Activated CD8-positive, alpha-beta memory T cell treated with anti-CD3 and anti-CD28 coated beads for 1 hour (primary cell): ENCODE measurements at places on chromosomes 3 and 15.
A peak's percentile ranks its signal among the peaks of the same experiment; 100 is the strongest.

DNA sequence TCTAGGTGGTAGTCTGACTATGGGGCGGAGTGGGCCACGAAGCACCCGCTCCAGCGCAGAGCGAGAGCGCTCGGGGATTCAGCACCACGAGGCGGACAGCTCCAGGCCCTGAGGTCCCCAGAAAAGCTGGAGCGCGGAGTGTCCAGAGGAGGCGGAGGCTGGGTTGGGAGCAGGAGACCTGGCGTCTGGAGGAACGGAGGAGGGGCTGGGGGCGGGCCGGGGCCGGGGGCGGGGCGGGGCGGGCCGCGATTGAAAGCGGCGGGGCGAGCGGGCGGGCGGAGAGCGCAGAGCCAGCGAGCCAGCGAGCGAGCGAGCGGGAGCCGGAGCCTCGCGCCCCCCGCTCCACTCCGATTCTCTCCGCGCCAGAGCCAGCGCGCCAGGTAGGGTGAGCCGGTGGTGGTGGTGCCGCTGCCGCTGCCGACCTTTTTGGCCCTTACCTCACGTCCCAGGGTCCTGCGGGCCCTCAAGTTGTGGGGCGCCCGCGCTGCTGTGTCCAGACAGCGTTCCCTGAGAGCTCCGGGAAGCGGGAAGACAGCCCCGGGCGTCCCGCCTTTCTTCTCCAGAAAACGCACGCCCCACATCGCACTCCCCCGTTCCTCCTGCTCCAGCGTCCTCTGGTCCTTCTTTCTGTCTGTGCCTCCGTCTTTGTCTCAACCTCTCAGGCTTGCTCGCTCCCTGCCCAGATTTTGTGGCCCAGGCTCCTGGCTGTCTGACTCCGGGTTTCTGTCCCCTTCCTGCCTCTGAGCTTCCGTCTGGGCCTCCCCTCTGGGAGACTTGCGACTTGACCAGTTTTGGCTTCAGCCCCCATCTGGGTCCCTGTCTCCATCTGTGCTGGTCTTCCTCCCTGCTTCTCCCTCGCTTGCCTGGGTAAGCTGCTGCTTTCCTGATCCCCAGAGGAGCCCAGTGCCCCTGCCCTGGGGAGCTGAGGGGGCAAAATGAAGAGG lies at the start of gene GRM2:
TSS of gene GRM2 (plus strand) at position 281 of the 944 bp plus-strand sequence. CDS start 1,916 bp downstream, outside the sequence.
- DNase-seq = no peak

DNA sequence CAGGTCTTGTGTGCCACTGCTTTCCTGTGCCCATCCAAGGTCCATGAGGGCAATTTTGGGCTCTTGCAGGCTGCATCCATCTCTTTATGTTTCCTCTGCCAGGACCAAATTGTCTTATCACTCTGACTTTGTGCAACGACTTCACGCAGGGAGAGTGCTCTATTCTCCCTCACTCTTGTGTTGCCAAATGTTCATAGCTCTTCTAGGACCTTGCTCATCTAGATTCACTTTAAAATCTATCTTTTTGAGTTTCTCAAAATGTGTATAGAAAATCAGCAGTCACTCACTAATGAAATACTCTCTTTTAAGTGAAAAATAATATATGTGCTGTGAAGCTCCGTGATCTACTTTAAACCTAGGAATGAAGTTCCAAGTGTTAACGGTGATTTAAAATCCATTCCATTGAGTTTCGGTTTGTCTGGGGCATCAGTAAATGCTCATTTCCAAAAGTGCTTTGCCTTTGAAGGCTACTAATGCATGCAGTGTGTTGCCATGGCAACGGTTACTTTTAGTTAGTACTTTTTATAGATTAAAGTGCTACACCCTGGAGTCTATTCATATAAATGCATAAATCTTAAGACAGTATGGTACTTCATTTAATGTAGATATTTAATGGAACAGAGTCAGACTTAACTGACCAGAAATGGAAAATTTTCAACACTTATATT lies 46.6 kb upstream of the GOLGA8J start:
- no peak for DNase-seq

GRCh38 chr3:38648659-38649499 lies 608 bp downstream of the SCN5A start:
- DNase-seq = no peak

DNA sequence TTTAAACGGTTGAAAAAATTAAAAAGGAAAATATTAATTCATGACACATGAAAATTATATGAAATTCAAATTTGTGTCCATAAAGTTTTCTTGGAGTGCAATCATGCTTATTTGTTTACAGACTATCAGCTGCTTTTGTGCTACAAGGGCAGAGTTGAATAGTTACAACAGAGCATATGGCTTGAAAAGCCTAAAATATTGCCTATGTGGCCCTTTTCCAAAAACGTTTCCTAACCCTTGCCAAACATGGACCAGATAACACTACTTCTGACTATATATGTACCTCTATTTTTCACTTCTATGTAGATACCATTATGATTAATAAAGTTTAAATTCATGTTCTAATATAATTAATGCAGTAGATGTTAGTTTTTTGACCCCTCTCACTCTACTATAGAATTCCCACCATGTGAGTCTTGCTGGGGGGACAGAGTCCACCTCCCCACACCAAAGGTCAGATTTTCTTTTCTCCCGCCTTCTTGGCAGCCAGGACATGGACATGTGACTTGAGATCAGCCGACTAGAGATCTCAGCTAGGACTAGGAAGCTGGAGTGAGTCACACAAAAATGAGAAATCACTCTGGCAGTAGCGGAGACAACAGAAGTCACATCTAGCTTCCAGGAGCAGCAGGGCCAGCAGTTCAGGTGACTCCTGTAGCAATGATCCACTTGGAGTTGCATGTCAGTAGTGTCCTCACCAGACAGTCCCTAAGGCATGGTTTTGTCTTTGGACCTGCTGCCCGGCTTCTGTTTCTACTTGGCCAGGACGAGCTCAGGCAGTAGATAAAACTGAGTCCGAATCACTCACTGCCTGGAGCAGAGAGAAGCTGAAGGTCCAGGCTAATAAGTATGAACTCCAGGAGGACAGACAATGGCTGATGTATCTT lies 22.4 kb downstream of the CIAO2A start:
- no peak for DNase-seq

GRCh38 chr3:33054100-33055092 lies 42.5 kb downstream of the GLB1 start:
- no peak for DNase-seq

DNA sequence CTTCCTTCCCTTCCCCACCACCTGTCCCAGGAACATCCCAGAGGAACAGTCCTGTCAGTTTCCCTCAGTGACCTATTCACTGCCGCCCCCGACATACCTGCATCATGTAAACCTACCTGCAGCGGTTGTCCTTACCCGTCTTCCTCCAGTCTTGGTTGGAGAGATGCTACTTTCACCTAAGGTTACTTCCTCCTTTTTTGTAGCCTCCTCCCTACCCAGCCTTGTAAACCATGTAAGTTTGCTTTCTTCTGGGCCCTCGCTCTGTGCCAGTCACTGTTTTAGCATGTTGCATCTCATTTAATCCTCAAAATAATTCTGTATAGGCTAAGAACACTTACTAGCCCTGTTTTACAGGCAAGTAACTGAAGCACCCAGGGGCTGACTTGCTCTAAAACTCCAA lies 58.3 kb downstream of the GPR171 start:
- no peak for DNase-seq

DNA sequence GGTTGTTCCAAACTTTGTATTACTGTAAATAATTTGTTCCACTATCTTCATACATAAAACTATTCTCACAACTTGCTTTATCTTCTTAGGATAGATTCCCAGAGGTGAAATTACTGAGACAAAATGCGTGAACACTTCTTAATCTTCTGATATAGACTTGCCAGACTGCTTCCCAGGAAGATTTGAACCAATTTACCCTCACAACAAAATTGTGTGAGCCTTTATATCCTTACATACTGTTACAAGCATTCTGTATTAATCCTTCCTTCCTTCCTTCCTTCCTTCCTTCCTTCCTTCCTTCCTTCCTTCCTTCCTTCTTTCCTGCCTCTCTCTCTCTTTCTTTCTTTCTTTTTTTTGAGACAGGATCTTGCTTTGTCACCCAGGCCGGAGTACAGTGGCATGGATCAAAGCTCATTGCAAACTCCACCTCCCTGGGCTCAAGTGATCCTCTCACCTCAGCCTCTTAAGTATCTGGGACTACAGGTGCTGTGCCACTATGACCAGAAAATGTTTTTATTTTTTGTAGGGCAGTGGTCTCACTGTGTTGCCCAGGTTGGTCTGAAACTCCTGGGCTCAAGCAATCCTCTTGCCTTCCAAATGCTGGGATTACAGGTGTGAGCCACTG lies 57.1 kb upstream of the SSR3 start:
- no peak for DNase-seq

- no peak for DNase-seq
Observed at GRCh38 chr3:20478436-20478835, 292.4 kb upstream of the SGO1 start.

- no peak for DNase-seq
Observed at GRCh38 chr3:38102444-38102814, 34.5 kb downstream of the ACAA1 start.

DNA sequence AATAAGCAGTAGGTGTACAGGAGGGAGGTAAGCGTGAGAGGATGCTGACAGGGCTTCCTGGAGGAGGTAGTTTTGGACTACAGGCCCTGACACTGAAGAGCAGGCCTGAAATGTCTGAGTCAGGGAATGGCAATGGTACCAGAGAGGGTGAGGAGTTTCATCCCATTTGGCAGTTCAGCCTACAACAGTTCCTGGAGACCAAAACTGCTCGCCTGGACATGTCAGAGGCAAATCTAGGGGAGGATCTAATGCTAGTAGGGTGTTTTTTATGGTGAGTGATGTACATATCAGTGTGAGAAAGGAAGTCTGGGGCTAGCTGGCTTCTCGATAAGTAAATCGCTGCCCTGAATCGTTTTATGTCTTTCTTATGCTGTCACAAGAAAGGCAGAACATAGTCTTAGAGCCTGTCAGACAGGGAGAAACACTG lies 13.8 kb upstream of the TNFSF10 start:
- DNase-seq = no peak

DNA sequence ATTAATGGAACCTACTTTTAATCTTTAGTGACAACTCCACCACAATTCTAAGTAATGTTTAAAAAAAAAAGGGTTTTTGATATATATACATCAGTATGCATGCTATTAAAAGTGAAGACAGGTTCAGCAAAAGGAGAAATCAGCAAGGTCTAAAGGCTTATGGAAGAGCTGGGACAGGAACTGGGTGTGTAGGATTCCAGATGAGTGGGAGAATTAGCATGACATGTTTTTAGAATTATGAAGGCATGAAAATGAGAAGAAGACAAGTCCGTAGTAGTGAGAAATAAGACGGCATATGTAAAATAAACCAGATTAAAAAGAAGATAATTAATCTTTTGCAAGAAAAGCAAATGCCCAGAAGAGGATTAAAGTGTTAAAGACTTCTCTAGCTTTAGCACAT lies 52.0 kb downstream of the CBLB start:
- no peak for DNase-seq

GRCh38 chr3:136624371-136624770 lies 127.8 kb downstream of the STAG1 start:
- no peak for DNase-seq

- DNase-seq = peak; percentile 59
Observed at GRCh38 chr15:99928429-99928981, 195.3 kb upstream of the LYSMD4 start.

DNA sequence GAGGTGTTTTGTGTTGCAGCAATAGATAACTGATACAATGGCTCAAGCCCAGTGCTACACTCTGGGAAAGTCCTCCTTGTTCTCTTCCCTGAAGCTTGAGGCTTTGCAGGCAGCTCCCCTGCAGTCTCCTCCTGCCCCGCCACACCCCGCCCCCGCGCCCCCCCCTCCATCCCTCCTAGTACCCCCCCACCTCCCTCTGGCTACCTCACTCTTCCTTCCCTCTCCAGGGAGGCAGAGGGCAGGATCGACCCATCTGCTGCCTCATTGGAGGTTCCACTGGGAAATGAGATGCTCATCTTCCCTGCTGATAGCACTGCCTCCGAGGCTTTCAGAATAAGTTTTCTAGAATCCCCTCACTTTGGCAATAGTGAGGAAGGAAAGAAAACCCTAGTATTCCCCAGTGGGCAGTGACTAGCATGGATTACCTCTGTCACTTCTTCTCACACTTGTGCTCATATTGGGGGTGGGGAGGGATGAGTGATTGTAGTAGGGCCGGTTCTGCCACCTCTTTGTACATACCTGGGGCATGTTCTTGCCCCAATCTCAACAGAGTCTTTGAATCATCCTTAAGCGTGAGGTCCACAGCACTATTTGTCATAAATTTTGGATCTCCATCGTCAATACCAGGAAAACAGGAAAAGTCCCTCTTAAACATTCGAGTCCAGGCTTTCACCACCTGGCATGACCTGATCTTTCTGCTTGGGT lies 16.3 kb upstream of the RAB7A start:
- DNase-seq = no peak

GRCh38 chr15:69493406-69493805 lies 40.8 kb downstream of the RPLP1 start:
- DNase-seq = no peak

- DNase-seq = no peak
Observed at GRCh38 chr3:2774481-2775249, 335.5 kb downstream of the IL5RA start.

- DNase-seq = no peak
Observed at GRCh38 chr15:41512940-41513505, 604 bp downstream of the LTK start.

DNA sequence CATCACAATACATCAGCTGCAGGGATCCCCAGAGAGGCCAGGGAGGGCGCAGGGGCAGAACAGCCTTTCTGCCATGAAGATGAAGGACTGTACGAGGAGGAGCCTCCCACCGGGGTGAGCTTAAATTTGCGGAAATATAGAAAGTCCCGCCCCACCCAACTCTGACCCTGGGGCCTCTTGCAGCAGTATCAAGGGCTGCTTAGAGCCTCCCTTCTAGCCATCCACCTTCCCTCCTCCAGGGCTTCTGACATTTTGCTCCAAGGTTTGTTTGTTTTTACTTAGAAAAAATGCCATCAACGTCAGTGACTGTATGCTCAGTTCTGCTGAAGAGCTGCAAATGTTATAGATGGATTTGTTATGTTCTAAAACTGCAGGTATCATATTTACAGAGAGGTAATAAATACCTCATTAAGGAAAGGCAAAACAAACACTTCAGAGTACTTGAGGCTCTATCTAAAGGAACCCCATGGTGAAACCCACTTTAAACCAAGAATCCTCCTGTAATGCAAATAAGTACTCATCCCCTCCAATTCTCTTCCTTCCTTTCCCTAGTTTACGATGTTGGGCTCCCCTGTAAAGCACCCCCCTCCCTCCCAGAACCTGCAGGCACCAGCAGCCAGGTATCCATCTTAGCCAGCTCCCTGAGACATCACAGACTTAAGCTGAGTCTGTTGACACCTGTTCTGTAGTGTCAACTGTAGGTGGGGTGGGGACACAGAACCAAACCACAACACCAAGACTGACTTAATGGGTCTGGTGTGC lies 30.5 kb downstream of the RFTN1 start:
- no peak for DNase-seq

- no peak for DNase-seq
Observed at GRCh38 chr15:27201425-27201824, 230.4 kb downstream of the GABRG3 start.

- DNase-seq = no peak
Observed at GRCh38 chr3:148606979-148607378, 90.7 kb upstream of the AGTR1 start.

DNA sequence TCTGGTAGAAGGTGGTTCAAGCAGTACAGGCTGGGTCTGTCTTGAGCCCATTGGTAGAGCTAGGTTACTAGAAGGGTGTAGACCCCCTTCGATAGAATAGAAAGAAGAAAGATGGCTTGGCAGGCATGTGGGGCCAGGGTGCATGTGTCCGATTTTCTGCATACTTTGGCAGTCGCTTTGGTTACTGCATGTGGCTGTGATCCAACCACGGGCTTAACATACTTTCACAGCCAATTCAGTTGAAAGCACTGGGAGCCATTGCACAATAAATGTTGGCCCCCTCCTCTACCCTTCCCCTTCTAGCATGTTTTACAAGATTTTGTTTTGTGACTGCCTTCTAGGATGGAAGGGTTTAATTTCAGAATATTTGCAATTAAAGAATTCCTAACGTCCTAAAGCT lies 7.2 kb downstream of the ARID3B start:
- no peak for DNase-seq
